ELR (cell line): ENCODE measurements at places on chromosomes 7 and 10.

DNA sequence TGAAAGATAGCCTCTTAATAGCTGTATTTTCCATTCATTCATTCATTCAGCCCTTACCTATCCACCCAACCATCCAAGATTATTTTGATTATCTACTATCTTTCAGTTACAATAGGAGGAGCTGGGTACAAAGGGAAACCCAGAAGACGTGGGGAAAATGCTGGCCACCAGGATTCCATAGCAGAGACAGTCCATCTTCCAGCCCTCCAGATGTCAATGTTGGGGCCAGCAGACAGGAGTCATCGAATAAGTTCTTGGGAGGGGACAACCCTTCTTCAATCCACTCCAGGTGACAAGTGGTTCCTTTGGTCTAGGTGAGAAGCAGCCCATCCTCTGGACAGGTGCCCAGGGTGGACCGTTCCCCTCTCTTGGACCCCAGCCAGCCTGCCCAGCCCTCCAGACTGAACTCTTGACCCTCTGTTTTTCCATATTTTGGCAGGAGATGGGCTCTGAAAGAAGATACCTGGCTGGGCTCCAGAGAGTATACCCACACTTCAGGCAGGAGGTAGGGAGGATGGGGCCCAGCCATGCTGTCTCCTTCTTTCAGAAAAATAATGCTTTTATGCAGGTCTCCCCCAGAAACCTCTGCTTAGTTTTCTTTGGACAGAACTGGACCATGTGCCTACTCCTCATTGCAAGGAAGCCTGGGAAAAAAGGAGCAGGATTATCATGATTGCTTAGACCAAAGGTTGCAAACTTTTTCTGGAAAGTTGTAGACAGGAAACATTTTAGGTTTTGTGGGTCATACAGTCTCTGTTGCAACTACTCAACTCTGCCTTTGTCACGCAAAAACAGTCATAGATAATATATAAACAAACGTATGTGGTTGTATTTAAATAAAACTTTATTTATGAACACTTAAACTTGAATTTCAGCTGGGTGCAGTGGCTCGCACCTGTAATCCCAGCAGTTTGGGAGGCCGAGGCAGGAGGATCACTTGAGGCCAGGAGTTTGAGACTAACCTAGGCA, 95.5 kb upstream of the SMNDC1 start:
- peak; percentile 83 for DNase-seq

GRCh38 chr10:102121739-102122372, 1.7 kb upstream of the LDB1 start:
- DNase-seq = no peak

DNA sequence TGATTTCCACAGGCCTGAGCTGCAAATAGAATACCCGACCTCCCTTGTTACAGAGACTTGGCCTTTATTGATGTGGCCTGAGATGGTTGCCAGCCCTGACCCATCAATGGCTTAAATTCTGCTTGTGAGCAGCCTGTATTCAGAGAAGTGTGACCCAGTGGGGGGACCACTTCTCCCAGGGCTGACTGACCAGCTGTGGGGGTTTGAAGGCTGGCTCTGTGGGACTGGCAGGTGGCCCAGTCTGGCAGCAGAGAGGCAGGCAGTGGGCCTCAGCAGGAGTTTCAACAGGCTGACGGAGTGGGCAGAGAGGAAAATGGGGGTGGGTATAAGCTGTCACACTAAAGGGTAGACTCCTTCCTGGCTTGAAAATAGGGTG, 12.2 kb upstream of the PPIF start:
- DNase-seq = no peak

DNA sequence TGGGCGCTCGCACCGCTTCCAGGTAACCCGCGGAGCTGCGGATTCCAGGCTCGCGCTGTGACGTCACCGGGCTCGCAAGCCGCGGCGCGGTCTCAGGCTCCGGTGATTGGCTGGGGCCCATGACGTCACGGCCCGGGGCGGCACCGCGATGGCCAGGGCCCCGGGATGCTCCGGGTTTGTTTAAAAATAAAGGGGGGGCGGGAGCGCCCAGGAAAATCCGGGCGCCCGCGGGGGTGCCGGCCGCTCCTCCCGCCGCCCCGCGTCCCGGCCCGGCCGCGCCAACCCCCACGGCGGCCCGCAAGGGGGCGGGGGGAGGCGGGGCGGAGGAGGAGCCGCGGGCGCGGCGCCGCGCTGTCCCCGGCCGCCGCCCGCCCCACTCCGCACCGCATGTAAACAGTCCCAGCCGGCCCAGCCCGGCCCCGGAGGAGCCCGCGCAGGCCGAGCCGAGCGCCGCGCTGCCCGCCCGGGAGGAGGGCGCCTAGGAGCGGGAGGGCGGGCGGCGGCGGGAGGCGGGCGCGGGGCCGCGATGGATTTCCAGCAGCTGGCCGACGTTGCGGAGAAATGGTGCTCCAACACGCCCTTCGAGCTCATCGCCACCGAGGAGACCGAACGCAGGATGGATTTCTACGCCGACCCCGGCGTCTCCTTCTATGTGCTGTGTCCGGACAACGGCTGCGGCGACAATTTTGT, at the start of gene MTURN:
MTURN (plus strand) TSS at position 376 of the 690 bp plus-strand sequence; CDS start at position 527, 151 bp downstream.
- peak; percentile 89 for DNase-seq
